ENCODE measurements at places on chromosomes 3 and 15. TPM values are rescaled to one million over a fixed set of nuclear protein-coding genes. Genes with fewer than 3 reads are reported as not detected.

GRCh38 chr3:23959135-23959900 is 14.2 kb downstream of the NR1D2 start:
- H3K27me3 ChIP-seq, result no peaks in the 10 kb centered on the region

DNA sequence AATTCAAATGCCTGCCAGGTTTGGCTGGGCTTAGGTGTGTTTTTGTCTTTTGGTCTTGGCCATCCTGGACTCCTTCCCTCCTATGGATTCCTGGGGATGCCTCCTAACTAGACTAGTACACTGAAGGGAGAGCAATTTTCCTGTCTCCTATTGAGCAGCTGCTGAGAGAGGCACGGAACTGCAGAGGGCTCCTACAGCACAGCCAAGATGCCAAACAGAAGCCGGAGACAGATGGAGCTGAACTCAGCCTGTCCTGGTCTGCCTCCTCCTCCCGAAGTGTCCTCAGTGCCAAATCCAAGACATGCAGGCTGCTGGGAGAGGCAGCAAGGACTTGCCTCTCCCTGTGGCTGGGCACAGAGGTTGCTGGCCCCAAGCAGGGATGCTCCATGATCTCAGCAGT is 256.6 kb upstream of the PROK2 start:
- DNase-seq, result no peak
- H3K4me3 ChIP-seq, result no peak overlapping the region
- no peaks in the 10 kb centered on the region for H3K4me1 ChIP-seq
- no peaks in the 10 kb centered on the region for H3K27me3 ChIP-seq
- H3K36me3 ChIP-seq, result no peaks in the 10 kb centered on the region
- no peak overlapping the region for H3K27ac ChIP-seq

- peak overlapping the region; percentile 77 for H3K27ac ChIP-seq
- H3K36me3 ChIP-seq, result no peaks in the 10 kb centered on the region
- no peak overlapping the region for H3K4me3 ChIP-seq
- peaks cover 3% of the 10 kb centered on the region for H3K4me1 ChIP-seq
- no peak for DNase-seq
Observed at GRCh38 chr3:57007521-57008460, 52.7 kb upstream of the SPATA12 start.

GRCh38 chr3:190269101-190269500 is 53.1 kb downstream of the CLDN1 start:
- H3K4me3 ChIP-seq, result no peak overlapping the region
- H3K27me3 ChIP-seq, result no peaks in the 10 kb centered on the region
- H3K27ac ChIP-seq, result no peak overlapping the region
- no peaks in the 10 kb centered on the region for H3K4me1 ChIP-seq

- DNase-seq, result no peak
- H3K4me3 ChIP-seq, result no peak overlapping the region
- H3K4me1 ChIP-seq, result no peaks in the 10 kb centered on the region
- no peak overlapping the region for H3K27ac ChIP-seq
- H3K27me3 ChIP-seq, result no peaks in the 10 kb centered on the region
Observed at GRCh38 chr3:84904212-84904611, 54.6 kb upstream of the CADM2 start.

DNA sequence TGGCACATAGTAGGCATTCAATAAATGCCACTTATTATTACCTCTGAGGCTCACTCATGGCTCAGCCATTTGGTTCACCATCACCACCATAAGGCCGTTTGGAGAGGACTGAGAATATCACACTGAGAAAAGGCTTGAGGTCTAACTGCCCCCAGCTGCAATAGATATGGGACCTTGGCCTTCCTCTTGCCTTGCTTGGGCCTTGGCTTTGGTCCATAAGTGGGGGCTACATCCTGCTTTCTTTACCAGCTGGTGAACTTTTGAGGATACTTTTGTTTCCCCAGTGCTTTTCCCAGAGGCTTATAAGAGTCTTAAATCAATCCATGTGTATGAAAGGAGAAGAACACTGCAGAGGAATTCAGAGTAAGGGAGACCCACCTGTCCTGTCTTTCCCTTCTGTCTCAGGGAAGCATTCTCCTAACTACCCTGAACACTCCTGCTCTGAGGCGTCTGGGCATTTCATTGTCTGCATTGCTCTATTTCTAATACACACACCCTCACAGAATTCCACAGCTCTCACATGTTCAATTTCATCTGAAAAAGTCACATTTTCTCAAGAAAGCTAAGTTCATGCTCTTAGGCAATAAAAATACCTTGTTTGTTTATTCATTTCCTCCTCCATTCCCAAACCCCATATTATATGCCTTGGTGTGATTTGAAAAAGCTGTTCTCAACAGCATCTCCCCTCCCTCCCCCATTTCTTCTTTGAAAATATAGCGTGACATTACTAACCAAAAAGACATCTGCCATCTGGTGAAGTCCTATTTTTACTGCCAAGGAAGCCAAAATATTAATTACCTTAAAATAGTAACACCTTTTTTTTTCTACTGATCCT is 22.5 kb upstream of the KCNMB2 start:
- no peaks in the 10 kb centered on the region for H3K36me3 ChIP-seq
- peaks cover 2% of the 10 kb centered on the region for H3K4me1 ChIP-seq
- DNase-seq, result no peak
- H3K27me3 ChIP-seq, result no peaks in the 10 kb centered on the region
- no peak overlapping the region for H3K4me3 ChIP-seq

DNA sequence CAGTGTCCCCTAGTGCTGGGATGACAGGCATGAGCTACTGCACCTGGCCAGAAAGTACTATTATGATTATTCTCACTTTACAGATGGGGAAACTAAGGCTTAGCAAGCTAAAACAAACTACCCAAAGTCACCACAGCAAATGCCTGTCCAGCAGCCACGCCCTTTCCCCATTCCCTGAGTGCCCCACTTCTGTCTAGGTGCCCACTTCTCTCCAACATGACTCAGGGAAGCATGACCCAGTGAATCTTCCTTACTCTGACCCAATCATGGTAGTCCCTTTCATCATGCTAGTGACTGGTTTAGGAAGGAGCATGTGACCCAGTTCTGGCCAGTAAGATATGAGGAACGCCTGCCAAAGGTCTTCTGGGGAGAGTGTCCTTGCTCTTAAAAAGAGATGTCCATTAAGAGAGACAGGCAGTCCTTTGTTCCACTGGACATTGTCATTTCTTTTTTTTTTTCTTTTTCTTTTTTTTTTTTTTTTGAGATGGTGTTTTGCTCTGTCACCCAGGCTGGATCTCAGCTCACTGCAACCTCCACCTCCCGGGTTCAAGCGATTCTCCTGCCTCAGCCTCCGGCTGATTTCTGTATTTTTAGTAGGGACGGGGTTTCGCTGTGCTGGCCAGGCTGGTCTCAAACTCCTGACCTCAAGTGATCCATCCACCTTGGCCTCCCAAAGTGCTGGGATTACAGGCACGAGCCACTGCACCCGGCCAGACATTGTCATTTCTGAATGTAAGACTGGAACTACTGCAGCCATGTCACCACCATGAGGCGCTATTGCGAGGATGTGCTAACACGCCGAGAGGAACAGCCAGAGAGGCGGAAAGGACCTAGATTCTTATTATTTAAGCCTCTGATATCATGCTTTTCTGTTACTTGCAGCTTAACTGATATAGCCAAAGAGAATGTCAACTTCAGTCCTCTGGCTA is 19.8 kb downstream of the MEGF11 start:
- H3K27ac ChIP-seq, result no peak overlapping the region
- H3K4me3 ChIP-seq, result no peak overlapping the region
- no peaks in the 10 kb centered on the region for H3K36me3 ChIP-seq

DNA sequence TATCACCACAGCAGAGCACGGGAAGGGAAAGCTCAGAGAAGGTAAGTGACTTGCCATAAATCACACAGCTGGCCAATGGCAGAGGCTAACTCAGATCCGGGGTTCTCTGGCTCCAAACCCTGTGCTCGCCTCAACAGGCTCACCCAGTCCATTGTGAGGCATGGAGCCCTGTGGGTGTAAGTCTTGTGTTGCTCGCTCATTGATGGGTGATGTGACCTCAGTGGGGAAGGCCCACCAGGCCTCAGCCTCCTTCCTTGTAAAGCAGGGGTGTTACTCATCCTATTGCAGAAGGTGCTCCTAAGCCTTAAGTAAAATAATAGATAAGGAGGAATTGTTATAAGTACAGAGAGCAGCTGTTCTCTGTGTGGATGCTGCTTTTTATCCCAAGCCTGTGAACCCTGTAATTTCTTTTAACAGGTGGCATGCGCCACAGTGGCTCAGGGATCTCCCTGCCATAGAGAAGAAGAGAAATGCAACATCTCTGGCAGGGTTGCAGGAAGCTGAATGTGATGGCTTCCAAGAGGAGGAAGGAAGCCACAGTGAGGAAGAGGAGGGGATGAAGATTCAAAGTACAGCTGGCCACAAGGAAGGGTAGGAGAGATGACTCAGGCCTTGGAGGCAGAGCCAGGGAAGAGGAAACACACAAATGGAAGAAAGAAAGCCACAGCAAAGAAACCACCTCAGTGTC is 30.9 kb upstream of the SPSB4 start:
- H3K4me1 ChIP-seq, result no peaks in the 10 kb centered on the region
- H3K4me3 ChIP-seq, result no peak overlapping the region
- no peaks in the 10 kb centered on the region for H3K36me3 ChIP-seq
- no peak overlapping the region for H3K27ac ChIP-seq

- DNase-seq, result peak; percentile 88
- no peaks in the 10 kb centered on the region for H3K27me3 ChIP-seq
- H3K36me3 ChIP-seq, result no peaks in the 10 kb centered on the region
- no peaks in the 10 kb centered on the region for H3K4me1 ChIP-seq
- no peak within 1 kb of the TSS for H3K27ac ChIP-seq
- peak within 1 kb of the TSS; percentile 56 for H3K4me3 ChIP-seq
Observed at GRCh38 chr15:76059320-76060117, at the start of gene TMEM266. TSS of gene TMEM266 (plus strand) at chr15:76059985. CDS start at chr15:76134264, 74,279 bp downstream.

- no peak for DNase-seq
- H3K36me3 ChIP-seq, result no peaks in the 10 kb centered on the region
- no peaks in the 10 kb centered on the region for H3K27me3 ChIP-seq
- no peaks in the 10 kb centered on the region for H3K4me1 ChIP-seq
- H3K4me3 ChIP-seq, result no peak overlapping the region
Observed at GRCh38 chr3:16113704-16114103, 60.8 kb upstream of the GALNT15 start.

DNA sequence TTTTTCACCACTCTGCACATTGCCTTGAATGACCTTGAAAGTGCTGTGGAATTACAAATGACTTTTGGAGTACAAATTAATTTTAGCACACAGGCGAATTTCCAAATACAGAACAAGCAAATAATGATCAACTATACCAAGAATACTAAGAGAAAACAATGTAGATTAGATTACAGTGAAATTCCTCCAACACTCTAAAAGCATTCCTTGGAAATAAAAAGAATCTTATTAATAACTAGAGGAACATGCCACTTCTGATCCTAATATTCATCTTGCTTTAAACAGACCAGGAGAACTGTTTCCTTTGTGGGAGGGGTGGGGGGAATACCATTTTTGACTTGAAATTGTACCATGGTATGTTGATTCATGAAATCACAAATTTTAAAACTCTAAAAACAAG is 167.5 kb downstream of the SUCLG2 start:
- H3K4me3 ChIP-seq, result no peak overlapping the region
- H3K27me3 ChIP-seq, result no peaks in the 10 kb centered on the region
- H3K36me3 ChIP-seq, result no peaks in the 10 kb centered on the region

DNA sequence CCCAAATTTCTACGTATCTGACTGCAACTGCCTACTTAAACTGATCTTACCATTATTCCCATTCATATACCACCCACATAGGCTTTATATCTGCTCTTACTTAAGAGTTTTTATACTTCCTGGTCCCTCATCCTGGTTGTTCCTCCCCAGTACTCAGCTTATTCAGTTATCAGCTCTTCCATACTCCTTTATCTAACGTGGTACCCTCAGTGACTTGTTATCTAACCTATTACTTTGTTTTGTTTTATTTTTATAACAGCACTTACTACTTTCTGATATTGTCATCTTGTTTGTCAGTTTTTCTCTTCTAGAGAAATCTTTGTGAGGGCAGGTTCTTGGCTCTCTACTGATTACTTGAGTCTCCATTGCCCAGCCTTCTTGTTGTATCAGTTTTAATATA is 100.6 kb downstream of the ZNF609 start:
- H3K27me3 ChIP-seq, result no peaks in the 10 kb centered on the region
- no peak for DNase-seq
- H3K4me3 ChIP-seq, result no peak overlapping the region
- no peaks in the 10 kb centered on the region for H3K4me1 ChIP-seq

GRCh38 chr3:104546301-104546700 is 820.4 kb upstream of the ALCAM start:
- no peaks in the 10 kb centered on the region for H3K27me3 ChIP-seq
- H3K36me3 ChIP-seq, result no peaks in the 10 kb centered on the region
- H3K4me3 ChIP-seq, result no peak overlapping the region
- no peaks in the 10 kb centered on the region for H3K4me1 ChIP-seq

DNA sequence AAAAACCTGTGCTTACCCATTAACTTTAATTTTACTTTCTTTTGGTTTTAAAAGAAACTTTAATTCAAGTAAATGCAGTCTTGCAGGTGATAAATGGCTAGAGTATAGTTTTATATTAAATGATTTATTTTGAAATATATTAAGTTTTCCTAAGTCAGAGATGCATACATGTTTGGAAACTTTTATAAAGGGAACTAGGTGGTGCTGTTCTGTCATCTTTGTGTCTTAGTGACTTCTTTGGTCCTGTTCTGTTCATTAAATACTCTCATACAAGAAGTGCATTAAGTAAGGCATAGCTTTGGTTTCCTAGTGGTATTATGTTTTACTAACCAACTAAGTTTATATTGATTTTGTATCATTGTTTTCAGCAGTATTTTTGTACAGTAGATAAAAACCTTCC is 15.6 kb downstream of the CADM2 start:
- H3K4me1 ChIP-seq, result no peaks in the 10 kb centered on the region
- H3K36me3 ChIP-seq, result no peaks in the 10 kb centered on the region
- H3K4me3 ChIP-seq, result no peak overlapping the region
- H3K27me3 ChIP-seq, result no peaks in the 10 kb centered on the region
- DNase-seq, result no peak
- no peak overlapping the region for H3K27ac ChIP-seq

DNA sequence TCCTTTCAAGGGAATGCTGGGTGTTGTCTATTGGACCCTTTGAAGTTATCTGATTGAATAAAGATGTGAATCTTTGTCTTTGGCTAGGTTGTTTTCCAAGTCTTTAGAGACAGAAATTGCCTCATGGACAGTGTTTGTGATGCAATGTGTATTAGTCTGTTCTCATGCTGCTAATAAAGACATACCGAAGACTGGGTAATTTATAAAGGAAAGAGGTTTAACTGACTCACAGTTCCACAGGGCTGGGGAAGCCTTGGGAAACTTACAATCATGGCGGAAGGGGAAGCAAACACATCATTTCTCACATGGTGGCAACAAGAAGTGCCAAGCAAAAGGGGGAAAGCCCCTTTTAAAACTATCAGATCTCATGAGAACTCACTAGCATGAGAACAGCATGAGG is 88.8 kb upstream of the PLXND1 start:
- no peaks in the 10 kb centered on the region for H3K27me3 ChIP-seq
- no peak overlapping the region for H3K4me3 ChIP-seq
- no peak overlapping the region for H3K27ac ChIP-seq
- no peaks in the 10 kb centered on the region for H3K4me1 ChIP-seq

GRCh38 chr3:155001289-155002010 is 78.7 kb upstream of the MME start:
- H3K4me1 ChIP-seq, result no peaks in the 10 kb centered on the region
- no peak overlapping the region for H3K27ac ChIP-seq
- no peaks in the 10 kb centered on the region for H3K36me3 ChIP-seq
- H3K4me3 ChIP-seq, result no peak overlapping the region
- no peak for DNase-seq

PP2D1 gene
- not detected for polyA plus RNA-seq

DHFR2 gene
- 3.6 TPM for polyA plus RNA-seq

RFTN1 gene
- 4.1 TPM for polyA plus RNA-seq

POC1A gene
- polyA plus RNA-seq, result 0.80 TPM

RTP1 gene
- not detected for polyA plus RNA-seq

FAM227B gene
- polyA plus RNA-seq, result 6.5 TPM

C2CD4B gene
- 25.1 TPM for polyA plus RNA-seq

Data from pancreas (tissue), 10 donors.